Smooth muscle cell of the coronary artery (primary cell): ENCODE measurements at places on chromosomes 7 and 10. TPM values are rescaled to one million over a fixed set of nuclear protein-coding genes. Genes with fewer than 3 reads are reported as not detected.

The NKX1-2 gene
- not detected in 2 replicates for total RNA-seq

The EPO gene
- total RNA-seq, result not detected in 2 replicates

The MOGAT3 gene
- total RNA-seq, result not detected in 2 replicates

The UNC5B gene
- total RNA-seq, result 11.2 and 39.1 TPM in 2 replicates

The AKR1C8 gene
- total RNA-seq, result not detected in 2 replicates

The NANOS1 gene
- total RNA-seq, result 0.12 and 0.75 TPM in 2 replicates

The ATRNL1 gene
- 0.23 and 1.4 TPM in 2 replicates for total RNA-seq

The SLC13A1 gene
- not detected in 2 replicates for total RNA-seq

The SORCS1 gene
- not detected in 2 replicates for total RNA-seq

The CFAP43 gene
- total RNA-seq, result 0.08 and 0.23 TPM in 2 replicates

The TMEM184A gene
- total RNA-seq, result 0.53 TPM in 1 of 2 replicates, not detected in the other

The SAP25 gene
- 0.08 TPM in 1 of 2 replicates, not detected in the other for total RNA-seq

The OR2A5 gene
- total RNA-seq, result not detected in 2 replicates

The FEZF1 gene
- total RNA-seq, result not detected in 2 replicates

The NUTM2A gene
- 0.12 and 0.15 TPM in 2 replicates for total RNA-seq

The LLCFC1 gene
- total RNA-seq, result not detected in 2 replicates

The ADAM8 gene
- 0.60 and 2.0 TPM in 2 replicates for total RNA-seq

The RAMP3 gene
- total RNA-seq, result not detected in 2 replicates

The LRRC61 gene
- total RNA-seq, result 0.08 TPM in 1 of 2 replicates, not detected in the other

The PON1 gene
- total RNA-seq, result not detected in 2 replicates

The FRMPD2 gene
- total RNA-seq, result 0.08 TPM in 1 of 2 replicates, not detected in the other
